ENCODE measurements at places on chromosomes 1 and 21. TPM values are rescaled to one million over a fixed set of nuclear protein-coding genes. Genes with fewer than 3 reads are reported as not detected.

The CR1L gene
- total RNA-seq, result 1.3 TPM

The DAB1 gene
- 0.16 TPM for total RNA-seq

The PPIAL4G gene
- total RNA-seq, result not detected

The CFH gene
- 25.7 TPM for total RNA-seq

GRCh38 chr21:45617021-45617921 is 26.3 kb upstream of the PCBP3 start:
- no peaks in the 10 kb centered on the region for H3K27me3 ChIP-seq
- no peaks in the 10 kb centered on the region for H3K36me3 ChIP-seq
- H3K27ac ChIP-seq, result no peak overlapping the region

DNA sequence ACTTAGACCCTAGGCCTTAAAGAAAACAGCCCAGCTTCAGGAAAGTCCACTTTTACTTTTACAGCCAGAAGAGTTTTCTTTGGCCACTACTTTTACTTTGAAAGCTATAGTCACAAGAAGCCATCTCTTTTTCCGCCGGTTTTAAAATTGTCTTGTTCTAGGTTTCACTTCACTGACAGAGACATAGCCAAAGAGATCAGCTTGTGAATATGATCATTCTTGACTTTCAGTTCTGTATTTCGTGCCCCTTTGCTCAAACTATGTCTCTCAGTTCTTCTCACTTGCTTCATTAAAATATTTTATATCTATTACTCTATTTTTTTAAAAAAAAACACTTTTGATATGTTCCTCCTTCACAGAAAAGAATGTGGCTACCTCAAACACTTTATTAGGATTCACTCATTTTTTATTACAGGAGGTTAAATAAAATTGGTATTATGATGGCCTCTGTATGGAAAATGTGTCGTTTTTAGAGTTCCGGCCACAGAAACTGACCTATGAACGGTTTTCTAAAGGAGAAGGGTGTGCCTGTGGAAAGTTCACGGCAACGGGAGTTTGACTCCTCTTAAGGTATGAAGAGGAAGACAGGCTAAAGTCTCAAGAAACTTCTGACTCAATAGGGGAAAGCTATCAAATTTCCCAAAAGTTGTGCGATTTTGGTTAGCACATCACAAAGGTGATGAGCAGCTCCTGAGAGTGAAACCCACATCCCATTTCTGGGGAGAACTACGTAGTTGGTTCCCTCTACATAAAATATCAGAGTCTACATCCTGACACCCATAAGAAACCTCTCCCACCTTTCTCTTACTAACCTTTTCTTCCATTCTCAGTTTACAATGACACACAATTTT is 1.2 kb downstream of the MCOLN2 start:
- H3K4me3 ChIP-seq, result no peak overlapping the region
- no peaks in the 10 kb centered on the region for H3K36me3 ChIP-seq
- no peak for DNase-seq
- H3K4me1 ChIP-seq, result no peaks in the 10 kb centered on the region
- no peaks in the 10 kb centered on the region for H3K27me3 ChIP-seq
- H3K27ac ChIP-seq, result no peak overlapping the region

DNA sequence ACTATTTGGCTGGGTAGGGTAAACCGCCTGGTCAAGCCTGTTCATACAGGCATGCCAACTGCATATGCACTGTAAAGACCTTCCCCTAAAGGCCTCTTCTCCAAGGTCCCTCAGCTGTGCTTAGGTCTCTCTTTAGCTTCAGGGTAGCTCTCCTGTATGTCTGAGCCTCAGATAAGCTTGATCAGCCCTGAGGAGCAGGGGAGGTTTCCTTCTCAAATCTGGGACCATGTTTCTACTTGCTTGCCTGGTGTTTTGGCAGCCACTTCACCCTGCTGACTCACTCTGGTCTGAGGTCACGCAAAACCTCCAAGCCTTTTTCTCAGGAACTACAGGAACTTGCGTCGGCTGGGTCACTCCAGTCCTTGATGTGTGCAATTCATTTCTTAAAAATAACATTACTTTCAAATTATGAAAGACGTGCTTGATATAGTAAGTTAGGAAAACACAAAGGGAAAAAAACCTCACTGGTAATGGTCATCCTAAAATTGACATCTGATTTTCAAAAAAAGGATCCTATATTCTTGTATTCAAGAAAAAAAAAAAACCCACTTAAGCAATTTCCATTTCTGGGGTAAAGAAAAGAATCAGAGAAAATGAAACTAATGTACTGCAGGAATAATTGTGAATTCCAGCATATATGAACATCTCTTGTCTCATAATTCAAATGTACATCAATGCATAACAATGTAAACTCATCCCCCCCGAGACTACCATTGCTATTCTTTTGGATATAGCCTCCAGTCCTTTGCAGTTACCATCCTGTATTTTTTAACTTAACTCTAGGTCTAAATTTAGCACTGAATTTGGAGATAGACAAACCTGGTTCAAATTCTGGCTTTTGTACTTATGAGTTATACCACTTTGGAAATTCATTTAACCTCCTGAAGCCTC is 24.8 kb upstream of the RNF19B start:
- H3K4me1 ChIP-seq, result no peaks in the 10 kb centered on the region
- no peak for DNase-seq
- no peak overlapping the region for H3K4me3 ChIP-seq
- no peaks in the 10 kb centered on the region for H3K27me3 ChIP-seq
- no peaks in the 10 kb centered on the region for H3K36me3 ChIP-seq

DNA sequence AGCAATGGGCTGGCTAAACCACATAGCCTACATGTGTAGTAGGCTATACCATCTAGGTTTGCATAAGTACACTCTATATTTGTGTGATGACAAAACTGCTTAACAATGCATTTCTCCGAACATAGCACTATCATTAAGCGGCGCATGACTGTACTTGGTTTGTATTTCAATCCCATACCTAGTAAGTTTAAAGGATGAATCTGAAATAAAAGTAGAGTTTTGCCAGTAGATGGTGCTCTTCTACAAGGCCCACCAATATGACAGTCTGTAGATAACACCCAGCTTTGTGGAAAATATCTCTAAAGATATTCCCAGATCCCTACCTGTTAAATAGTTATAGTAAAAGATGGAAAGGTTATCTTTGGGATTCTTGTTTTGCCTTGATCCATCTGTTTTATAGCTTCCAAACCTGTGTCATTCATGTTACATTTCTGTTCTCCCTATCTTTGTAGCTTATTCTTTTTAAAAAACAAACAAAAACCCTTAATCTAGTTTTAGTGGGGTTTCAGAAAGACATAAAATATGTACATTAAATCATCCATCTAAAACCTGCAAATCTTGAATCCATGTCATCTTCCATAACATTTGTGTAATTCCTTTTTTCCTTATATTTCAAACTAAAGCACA is 33.9 kb upstream of the ASPM start:
- H3K36me3 ChIP-seq, result no peaks in the 10 kb centered on the region
- no peaks in the 10 kb centered on the region for H3K27me3 ChIP-seq
- DNase-seq, result no peak
- H3K4me3 ChIP-seq, result no peak overlapping the region
- H3K27ac ChIP-seq, result no peak overlapping the region
- peaks cover 9% of the 10 kb centered on the region for H3K4me1 ChIP-seq

- H3K4me1 ChIP-seq, result no peaks in the 10 kb centered on the region
- H3K27me3 ChIP-seq, result no peaks in the 10 kb centered on the region
- H3K4me3 ChIP-seq, result no peak overlapping the region
- DNase-seq, result no peak
- H3K27ac ChIP-seq, result no peak overlapping the region
These were observed 179.3 kb downstream of the KAZN start for GRCh38 chr1:14777516-14778506.

- DNase-seq, result peak; percentile 32
- H3K4me1 ChIP-seq, result peaks cover 13% of the 10 kb centered on the region
- H3K27ac ChIP-seq, result peak overlapping the region; percentile 20
These were observed 1138.0 kb upstream of the TMPRSS15 start for GRCh38 chr21:19541602-19542001.

- H3K27ac ChIP-seq, result no peak overlapping the region
- H3K27me3 ChIP-seq, result no peaks in the 10 kb centered on the region
- no peaks in the 10 kb centered on the region for H3K4me1 ChIP-seq
- no peak for DNase-seq
- no peak overlapping the region for H3K4me3 ChIP-seq
- H3K36me3 ChIP-seq, result no peaks in the 10 kb centered on the region
These were observed 67.1 kb upstream of the NBL1 start for GRCh38 chr1:19577036-19577435.

DNA sequence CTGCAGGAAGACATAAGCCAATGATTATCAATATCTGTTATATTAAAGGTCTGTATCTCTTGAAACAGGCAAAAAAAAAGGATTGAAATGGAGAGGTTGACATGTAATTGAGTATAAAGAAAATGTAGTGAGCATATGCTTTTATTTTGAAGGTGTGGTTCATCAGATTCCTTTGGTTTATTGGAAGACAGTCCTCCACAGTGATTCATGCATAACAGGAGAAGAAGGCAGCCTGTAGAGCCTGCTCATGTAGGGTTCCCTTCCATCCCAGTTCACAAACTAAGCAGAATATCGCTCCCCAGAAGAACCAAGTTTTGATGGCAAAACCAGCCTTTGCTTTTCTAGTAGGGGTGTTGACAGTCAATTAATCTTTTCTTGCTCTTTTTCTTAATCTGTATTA is 1016.8 kb upstream of the ADGRL4 start:
- H3K27me3 ChIP-seq, result no peaks in the 10 kb centered on the region
- no peak overlapping the region for H3K4me3 ChIP-seq
- no peak for DNase-seq
- H3K27ac ChIP-seq, result no peak overlapping the region
- no peaks in the 10 kb centered on the region for H3K4me1 ChIP-seq

DNA sequence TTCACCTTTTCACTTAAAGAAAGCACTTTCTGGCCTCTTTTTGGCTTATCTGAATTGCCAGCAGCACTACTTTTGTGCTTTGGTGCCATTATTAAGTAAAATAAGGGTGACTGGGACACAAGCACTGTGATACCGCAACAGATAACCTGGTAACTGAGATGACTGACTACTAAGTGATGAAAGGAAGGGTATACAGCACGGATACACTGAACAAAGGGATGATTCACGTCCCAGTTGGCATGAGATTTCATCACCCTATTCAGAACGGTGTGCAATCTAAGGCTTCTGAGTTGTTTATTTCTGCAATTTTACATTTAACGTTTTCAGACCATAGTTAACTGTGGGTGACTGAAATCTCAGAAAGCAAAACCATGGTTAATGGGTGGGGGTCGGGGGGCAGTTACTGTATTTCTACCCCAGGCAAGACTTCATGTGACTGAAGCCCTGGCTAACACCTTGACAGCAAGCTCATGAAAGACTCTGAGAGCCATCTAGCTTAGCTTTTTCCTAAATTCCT is 102.8 kb downstream of the CLIC6 start:
- H3K27ac ChIP-seq, result no peak overlapping the region
- H3K4me3 ChIP-seq, result no peak overlapping the region
- H3K27me3 ChIP-seq, result no peaks in the 10 kb centered on the region
- no peak for DNase-seq
- no peaks in the 10 kb centered on the region for H3K4me1 ChIP-seq

GRCh38 chr1:218643926-218644325 is 298.8 kb downstream of the TGFB2 start:
- no peak overlapping the region for H3K4me3 ChIP-seq
- DNase-seq, result no peak
- H3K4me1 ChIP-seq, result no peaks in the 10 kb centered on the region
- no peaks in the 10 kb centered on the region for H3K27me3 ChIP-seq

DNA sequence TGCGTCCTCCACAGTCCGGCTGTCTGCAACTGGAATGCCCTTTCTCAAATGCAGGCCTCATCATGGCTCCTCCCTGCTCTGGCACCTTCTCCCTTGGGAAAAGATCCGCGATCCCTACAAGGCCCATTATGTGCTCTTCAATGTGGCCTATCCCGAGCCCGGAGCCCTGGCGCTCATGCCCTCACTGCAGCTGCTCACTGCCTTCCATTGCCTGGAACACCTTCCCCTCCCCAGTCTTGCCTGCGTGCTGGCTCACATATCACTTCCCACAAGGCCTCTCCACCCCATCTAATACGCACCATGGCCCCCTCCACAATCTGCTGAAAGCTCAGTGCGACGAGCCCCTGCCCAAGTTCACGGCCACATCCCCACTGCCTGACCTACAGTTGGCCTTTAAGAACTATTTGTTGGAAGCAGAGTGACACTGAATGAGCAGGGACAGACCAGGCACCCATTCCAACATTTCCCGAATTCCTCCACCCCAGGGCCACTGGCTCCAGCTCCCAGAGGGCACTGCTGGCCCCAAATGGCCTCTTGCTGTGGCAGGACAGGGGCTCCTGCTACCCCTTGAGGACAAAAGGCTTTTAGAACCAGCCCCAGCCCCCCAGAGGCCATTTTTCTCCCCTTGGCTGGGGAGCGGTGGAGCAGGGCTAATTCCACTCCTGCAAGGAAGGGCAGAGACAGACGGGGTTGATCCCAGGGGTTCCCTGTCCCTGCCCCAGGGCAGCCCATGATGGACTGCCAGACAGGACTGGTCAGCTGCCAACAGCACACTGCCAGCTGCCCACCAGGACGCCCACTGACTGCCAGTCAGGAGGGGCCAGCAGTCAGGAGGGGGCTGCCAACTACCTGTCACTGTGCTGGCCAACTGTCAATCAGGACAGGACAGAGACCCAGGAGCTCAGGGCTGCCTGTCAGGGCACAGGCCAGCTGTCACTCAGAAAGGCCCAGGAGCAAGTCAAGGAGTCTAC is 64.8 kb downstream of the DHRS3 start:
- H3K27me3 ChIP-seq, result no peaks in the 10 kb centered on the region
- no peak overlapping the region for H3K4me3 ChIP-seq
- DNase-seq, result peak; percentile 16
- H3K36me3 ChIP-seq, result no peaks in the 10 kb centered on the region
- H3K4me1 ChIP-seq, result no peaks in the 10 kb centered on the region
- no peak overlapping the region for H3K27ac ChIP-seq

GRCh38 chr1:28290851-28291250 is 31.5 kb downstream of the SESN2 start:
- no peak for DNase-seq
- no peaks in the 10 kb centered on the region for H3K27me3 ChIP-seq
- H3K27ac ChIP-seq, result no peak overlapping the region
- H3K36me3 ChIP-seq, result no peaks in the 10 kb centered on the region

DNA sequence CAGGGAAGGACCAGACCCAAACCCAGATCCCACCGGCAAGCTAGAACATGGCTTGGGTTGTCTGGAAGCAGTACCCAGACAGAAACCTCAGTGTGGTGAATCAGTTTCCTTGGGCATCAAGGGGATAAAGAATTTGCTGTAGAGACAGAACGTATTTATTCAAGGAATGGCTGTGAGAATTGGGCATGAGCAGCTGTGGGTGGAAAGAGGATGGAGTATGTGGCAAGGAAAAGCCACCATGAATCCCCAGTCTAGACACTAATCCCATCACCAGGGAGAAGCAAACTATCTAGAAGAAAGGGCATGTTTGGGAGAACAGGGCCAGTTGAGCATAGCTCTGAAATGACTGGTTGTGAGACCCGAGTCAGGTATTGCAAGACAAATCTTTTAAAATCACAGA is 109.2 kb downstream of the TOMM20 start:
- no peak overlapping the region for H3K4me3 ChIP-seq
- H3K27ac ChIP-seq, result no peak overlapping the region
- no peaks in the 10 kb centered on the region for H3K36me3 ChIP-seq
- no peaks in the 10 kb centered on the region for H3K27me3 ChIP-seq
- H3K4me1 ChIP-seq, result no peaks in the 10 kb centered on the region
